Daoy (cell line): ENCODE measurements at places on chromosomes 16 and 17. TPM values are rescaled to one million over a fixed set of nuclear protein-coding genes. Genes with fewer than 3 reads are reported as not detected.

DNA sequence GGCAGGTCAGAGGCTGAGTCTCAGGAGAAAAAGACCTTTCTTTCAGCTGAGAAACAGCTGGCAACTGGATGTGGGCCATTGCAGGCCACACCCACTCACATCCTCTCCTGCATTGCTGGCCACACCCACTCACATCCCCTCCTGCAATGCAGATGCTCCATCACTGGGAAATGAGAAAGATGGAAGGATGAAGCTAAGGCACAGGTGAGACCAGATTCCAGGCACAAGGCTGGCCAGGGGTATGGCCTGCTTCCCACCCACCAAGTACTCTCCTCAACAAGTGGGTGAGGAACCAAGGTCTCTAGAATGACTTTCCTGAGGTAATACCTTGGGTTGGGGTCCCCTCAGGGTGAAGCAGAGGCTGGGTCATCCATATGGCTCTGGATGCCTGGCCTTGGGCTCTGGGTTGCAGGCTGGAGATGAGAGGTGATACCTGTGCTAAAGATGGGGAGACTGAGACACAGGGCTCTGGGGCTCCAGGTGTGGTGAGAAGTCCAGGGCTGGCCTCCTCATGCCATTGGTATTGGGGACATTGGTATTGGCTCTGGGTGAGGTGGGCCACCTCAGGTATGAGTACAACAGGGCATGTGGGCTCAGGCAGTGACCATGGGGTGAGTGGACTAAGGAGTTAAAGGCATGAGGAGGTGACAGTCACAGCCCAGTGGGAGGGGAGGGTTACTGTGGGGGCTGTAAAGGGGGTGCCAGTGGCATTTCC lies 1726.8 kb downstream of the TP53TG3F start:
- DNase-seq, result no peak

GRCh38 chr16:17439580-17439979 lies 31.2 kb downstream of the XYLT1 start:
- DNase-seq, result no peak

- no peak for DNase-seq
These were observed 34.4 kb upstream of the RAB11FIP4 start for GRCh38 chr17:31357091-31357490.

DNA sequence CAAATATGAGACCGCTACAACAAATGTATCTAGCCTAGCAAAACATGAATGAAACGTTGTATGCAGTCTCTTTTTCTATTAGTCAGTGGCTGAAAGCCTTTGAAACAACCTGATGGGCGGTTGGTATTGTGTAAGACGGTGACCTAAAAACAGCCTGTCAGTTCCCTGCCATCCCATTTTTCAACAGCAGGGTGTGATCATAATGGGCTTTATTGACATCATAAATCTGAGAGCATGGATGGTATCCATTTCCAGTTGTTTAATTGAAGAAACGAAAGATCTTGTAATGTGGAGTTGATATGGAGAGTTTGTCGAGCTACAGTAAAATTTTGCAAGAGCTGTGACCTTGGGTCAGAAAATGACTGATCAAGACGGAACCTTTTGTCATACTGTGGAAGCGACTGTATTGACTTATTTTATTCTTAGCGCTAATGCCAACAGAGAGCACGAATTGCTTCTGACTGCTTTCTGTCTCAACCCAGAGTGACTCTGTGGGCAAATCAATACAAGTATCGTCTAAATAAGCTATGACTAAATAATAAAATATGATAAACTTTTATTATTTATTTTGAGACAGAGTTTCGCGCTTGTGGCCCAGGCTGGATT lies 12.3 kb upstream of the MEIOB start:
- DNase-seq, result no peak

SNRNP25 gene
- 24.3 and 30.8 TPM in 2 replicates for total RNA-seq
